GF-D8 (cell line): ENCODE measurements at places on chromosomes 5 and 9.
A peak's percentile ranks its signal among the peaks of the same experiment; 100 is the strongest.

- no peak for DNase-seq
Measured at GRCh38 chr5:160352308-160352707, 18.1 kb downstream of the C1QTNF2 start.

DNA sequence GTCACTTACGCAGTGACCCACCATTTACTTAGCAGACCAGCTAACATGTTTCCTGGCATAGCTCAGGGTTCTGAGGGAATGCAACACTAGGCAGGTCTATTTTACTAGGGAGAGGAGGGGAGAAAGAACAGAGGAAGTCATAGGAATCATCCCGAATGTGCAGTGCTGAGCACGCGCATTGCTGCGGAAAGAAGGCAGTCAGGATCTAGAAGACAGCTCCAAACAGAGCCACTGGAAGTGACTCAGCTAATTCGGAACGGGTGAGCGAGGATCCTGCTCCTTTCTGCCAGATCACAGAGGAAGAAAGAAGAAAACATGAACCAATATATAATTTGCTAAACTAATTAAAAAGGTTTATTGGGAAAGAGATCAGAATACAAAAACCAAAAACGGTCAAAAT is 339.8 kb downstream of the EFNA5 start:
- no peak for DNase-seq

GRCh38 chr5:157682257-157682656 is 10.9 kb downstream of the C5orf52 start:
- no peak for DNase-seq

- DNase-seq: no peak
Measured at GRCh38 chr9:15977438-15977837, 424.6 kb downstream of the CCDC171 start.

DNA sequence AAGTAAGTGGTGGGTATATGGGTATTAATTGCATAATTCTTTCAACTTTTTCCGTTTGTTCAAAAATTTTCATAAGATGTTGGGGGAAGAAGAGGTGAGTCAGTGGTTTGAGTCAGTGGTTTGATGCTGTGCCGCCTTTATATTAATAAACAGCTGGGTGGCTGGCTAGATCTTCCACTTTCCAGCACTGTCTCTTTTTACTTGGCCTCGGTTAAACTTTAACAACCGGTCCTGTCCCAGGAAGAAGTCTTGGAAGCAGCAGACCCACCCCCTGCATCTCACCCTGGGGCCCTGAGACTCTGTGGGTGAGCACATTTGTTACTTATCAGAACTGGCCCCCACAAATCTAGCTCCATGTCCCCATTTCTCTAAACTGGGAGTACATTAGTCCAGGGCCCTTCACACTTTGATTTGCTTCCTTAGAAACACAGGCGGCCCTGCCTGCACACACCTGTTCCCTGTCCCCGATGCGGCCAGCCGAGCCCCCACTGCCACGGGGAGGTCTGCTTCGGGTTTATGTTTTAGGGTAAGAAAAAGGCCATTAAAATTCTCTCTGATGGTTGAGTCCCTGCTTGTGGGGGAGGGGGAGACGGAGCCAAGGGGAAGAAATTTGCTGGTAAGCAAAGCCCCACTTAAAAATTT is 90.7 kb downstream of the PTCH1 start:
- DNase-seq: no peak

GRCh38 chr5:58582019-58582802 is 664 bp upstream of the RAB3C start:
- DNase-seq: no peak

GRCh38 chr5:133423618-133424282 is 188.6 kb downstream of the FSTL4 start:
- DNase-seq: no peak

DNA sequence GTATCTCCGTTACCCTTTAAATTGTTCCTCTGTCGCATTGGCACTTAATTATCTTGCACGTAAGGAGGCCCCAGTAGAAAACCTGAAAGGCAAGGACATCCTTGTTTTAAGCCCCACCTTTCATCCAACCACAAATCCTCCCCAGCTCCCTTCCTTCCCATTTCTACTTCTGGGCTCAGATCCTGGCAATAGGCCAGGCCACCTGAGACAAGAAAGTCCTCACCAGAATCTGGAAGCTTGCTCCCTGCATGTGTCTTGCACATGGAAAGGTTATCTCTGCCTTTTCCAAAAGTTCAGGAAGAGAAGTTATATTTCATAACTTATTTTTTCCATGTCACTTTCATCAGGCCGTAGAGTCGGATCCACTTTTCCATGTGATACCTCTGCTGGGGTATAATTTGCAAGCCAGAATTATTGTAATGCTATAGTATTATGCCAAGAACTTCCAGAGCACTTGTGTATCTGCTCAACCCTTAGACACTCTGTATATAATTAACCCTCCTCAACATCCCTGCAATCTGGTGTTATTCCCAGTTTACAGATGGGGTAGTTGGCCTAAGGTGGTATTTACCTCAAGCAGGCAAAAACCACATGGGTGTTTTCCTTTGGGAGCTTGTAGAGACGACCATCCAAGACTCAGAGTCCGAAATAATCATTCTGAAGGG is 2.6 kb upstream of the SHB start:
- DNase-seq: no peak

- no peak for DNase-seq
Measured at GRCh38 chr5:173888473-173889131, 453 bp downstream of the CPEB4 start.

DNA sequence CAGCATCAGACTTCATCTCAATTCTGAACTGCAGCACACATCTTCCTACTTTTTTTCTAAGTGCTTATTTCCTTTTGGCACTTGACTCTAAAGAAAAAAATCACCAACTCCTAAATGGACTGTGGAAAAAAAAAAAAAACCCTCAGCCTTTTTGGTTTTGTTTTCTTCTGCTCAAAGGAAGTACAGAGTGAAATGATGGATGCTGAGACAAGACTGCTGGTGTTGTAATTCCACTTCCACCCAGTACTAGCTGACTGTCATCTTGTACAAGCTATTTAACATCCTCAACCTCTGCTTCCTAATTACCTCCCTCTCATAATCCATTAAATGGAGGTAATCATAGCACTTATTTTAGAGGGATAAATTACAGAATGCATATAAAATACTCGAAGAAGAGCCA is 171.5 kb upstream of the GNA14 start:
- DNase-seq: peak; percentile 39

- DNase-seq: no peak
Measured at GRCh38 chr9:89821081-89821480, 216.3 kb downstream of the GADD45G start.
